Stimulated activated naive CD4-positive, alpha-beta T cell treated with Interleukin-2 at 50 U/mL for 16 hours (primary cell): ENCODE measurements at places on chromosomes 7 and 10.

- DNase-seq = no peak
These were observed 11.1 kb downstream of the KCTD7 start for GRCh38 chr7:66639773-66640172.

GRCh38 chr10:124999433-125000365 is 57.8 kb downstream of the ZRANB1 start:
- no peak for DNase-seq

GRCh38 chr10:23613900-23614299 is 175.0 kb downstream of the OTUD1 start:
- no peak for DNase-seq

DNA sequence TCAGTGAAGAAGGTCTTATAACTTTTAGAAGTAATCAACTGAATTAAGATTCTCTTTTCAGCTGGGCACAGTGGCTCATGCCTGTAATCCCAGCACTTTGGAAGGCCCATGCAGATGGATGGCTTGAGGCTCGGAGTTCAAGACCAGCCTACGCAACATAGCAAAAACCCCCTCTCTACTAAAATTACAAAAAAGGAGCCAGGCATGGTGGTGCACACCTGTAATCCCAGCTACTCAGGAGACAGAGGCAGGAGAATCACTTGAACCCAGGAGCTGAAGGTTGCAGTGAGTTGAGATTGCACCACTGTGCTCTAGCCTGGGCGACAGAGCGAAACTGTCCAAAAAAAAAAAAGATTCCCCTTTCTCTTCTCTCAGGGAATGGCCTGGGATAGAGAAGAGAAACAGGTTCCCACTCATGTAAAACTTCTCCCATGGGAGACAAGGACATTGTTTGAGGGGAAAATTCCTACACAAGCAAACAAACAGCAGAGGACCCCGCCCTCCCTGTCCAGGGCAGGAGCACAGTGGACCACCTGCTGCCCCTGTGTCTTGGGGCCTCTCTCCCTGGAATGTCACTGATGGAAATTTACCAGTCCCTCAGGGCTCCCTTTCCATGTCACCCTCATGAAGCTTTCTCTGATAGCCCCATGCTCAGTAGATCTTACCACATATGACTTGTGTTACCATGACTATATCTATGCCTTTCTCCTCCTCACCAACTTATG is 5.6 kb downstream of the IL2RA start:
- DNase-seq = no peak

DNA sequence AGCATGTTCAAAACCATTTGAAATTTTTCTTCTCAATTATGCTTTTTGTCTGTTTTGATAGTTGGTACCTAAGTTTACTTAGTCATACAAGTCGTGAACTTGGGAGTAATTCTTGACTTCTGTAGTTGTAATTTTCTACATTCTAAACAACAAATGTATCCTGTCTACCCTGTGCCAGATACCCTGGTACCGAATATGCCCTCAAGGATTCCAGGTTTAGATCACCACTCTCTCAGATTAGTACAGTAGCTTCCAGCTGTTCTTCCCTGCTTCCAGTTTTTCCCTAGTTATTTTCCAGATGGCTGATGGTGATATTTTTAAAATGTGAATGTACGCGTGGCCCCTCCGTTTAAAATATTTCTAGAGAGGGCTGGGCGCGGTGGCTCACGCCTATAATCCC is 6.5 kb downstream of the STAM start:
- DNase-seq = no peak

DNA sequence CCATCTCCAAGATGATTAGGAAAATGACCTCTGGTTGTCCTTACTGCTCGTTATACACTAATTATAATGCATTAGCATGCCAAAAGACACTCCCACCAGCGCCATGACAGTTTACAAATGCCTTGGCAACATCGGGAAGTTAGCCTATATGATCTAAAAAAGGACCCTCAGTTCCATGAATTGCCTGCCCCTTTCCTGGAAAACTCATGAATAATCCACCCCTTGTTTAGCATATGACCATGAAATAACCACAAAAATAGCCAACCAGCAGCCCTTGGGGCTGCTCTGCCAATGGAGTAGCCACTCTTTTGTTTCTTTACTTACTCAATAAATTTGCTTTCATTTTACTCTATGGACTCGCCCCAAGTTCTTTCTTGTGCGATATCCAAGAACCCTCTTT is 41.6 kb upstream of the KCNMA1 start:
- no peak for DNase-seq

- DNase-seq = no peak
These were observed 447.9 kb upstream of the PFKP start for GRCh38 chr10:2619472-2619871.

GRCh38 chr10:15715619-15716227 is 4.0 kb downstream of the ITGA8 start:
- no peak for DNase-seq

GRCh38 chr10:87860816-87861403 is 2.4 kb downstream of the KLLN start:
- DNase-seq = no peak

GRCh38 chr7:90081621-90082020 is 72.6 kb upstream of the STEAP1 start:
- no peak for DNase-seq

GRCh38 chr10:103986360-103986759 is 19.4 kb downstream of the SLK start:
- DNase-seq = no peak
